ENCODE measurements at places on chromosomes 11 and 22.

DNA sequence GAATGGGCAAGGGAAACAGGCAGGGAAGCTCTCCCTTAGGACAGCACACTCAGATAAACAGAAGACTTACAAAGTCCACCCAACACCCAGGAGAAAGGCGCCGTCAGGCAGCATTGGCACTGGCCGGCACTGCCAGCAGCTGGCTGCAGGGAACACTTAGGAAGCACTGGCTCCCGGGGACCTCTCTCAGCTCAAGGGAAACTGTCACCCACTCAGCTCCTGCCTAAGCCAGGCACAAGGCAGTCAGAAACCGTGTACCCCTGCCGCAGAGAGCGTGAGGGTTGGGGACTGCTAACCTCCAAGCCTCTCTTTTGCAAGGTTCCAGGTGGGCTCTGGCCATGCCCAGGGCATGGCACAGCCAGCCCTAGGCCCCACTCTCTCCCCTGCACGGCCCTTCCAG is 64.7 kb downstream of the DGCR2 start:
- no peak for DNase-seq

DNA sequence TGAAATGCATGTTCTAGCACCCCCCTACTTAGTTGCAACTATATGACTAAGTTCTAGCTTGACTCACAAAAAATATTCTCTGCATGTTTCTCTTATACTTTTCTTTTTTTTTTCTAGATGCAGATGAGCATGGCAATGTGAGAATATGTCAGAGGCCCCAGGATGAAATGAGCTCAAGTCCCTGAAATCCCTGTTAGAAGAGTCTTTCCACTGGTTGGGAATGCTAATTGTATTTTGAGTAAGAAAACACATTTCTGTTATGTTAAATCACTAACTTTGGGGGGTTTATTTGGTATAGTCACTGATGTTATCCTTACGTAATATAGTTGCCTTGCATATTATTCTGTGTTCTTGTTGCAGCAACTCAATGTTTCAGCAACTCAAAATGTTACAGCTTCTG is 306.1 kb upstream of the CCDC179 start:
- DNase-seq: no peak

DNA sequence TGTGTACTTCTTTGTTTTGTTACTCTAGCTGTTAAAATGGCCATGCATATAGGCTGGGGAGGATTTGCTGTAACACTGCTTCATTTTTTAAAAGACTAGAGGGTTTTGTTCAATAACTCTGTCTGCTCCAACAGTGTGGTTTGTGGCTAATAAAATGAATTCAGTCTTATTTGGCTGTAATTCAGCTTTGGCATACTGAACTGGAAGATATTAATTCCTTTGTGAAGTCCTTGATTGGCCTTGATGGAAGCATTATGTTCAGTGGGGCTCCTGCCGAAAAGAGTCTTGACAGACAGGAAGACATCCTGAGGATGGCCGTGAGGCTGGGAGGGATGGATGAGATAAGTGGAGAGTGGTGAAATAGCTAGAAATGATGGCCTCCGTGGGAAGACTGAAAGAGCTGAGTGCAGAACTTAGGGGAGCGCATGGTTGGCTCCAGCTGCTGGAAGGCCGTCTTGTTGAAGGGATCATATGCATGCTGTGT is 44.8 kb upstream of the MYO18B start:
- no peak for DNase-seq

- DNase-seq: no peak
Measured at GRCh38 chr11:45671246-45672171, 6.1 kb upstream of the CHST1 start.

DNA sequence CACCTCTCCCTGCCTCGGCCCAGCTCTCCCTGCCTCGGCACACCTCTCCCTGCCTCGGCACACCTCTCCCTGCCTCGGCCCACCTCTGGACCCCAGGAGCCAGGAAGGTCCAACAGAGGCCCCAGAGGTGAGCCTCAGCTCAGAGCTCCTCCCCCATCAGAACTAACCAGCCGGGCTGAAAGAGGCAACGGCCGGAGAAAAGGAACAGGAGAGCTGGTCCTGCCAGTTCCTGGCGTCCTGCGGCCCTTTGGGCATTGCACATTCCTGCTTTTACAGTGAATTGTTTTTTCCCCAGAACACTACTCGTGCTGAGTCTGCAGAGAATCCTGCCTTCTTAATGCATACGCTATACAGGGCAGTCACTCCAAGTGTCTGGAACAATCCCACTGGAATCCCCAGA is 45.8 kb downstream of the LMO1 start:
- no peak for DNase-seq

DNA sequence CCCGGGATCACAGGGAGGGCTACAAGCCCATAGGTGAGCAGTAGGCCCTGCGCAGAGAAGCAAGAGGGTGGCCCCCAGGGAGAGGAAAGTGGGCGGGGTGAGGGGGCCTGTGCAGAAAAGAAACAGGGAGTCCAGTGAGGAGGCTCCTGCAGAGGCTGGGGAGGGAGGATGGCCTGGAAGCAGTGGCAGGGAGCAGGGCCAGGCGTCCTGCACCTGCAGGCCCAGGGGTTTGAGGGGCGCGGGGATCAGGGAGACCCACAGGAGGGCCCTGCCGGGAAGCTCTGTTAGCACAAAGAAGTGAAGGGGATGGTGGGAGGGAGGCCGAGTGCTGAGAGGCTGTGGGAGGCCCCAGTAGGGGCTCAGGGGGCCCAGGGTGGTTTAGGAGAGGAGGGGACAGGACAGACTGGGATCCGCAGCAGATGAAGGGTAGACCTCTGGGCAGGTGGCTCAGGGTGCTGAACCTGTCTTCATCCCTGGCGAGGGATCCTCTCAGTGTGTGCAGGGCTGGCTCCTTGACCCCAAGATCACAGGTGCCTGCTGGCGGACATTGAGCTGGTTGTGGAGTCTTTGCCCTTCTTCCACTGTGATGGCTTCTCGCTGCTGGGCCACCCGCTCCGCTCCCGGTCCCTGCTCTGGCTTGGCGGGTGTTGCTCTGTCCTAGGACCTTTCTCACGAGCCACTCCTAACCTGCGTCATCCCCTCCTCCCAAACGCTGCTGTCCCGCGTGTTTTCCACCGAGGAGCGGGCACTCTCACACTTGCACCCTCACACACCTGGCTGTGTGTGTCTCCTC is 31.8 kb upstream of the CELSR1 start:
- no peak for DNase-seq

GRCh38 chr11:55726715-55727324 is 46.4 kb upstream of the OR5D13 start:
- DNase-seq: no peak

- no peak for DNase-seq
Measured at GRCh38 chr22:19383292-19383691, 48.2 kb downstream of the HIRA start.

DNA sequence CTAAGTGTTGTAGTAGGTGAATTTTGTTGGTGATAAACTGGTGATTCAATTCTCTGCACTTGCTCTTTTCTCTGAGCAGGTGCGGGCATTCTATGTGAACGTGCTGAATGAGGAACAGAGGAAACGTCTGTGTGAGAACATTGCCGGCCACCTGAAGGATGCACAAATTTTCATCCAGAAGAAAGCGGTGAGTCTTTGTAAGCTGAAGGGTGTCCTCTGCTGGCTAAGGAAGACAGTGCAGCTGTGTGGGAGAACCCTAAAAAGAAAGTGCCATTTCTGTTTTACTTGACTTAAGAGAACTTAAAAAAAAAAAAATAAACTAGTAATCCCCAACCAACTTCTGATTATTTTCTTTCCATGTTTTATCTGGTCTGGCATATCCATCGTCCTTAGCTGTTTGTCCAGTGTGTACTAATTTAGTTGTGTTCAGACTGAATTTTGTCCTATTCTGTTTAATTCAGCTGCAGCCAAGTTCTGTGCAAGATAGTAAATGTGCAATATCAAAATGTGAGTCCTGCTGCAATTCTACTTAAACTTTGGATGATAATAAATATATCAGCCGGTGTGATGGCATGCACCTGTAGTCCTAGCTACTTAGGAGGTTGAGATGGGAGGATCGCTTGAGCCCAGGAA is 29.6 kb downstream of the CAT start:
- DNase-seq: no peak

GRCh38 chr11:94553938-94554337 is 10.2 kb downstream of the FUT4 start:
- no peak for DNase-seq

- DNase-seq: no peak
Measured at GRCh38 chr11:1486054-1486825, at the start of gene MOB2. Gene MOB2 (minus strand): TSS chr11:1486779. CDS start chr11:1486556, 223 bp downstream.

- no peak for DNase-seq
Measured at GRCh38 chr11:10600570-10601248, 32.2 kb upstream of the LYVE1 start.

GRCh38 chr11:96331699-96332116 is 11.3 kb downstream of the MAML2 start:
- no peak for DNase-seq

GRCh38 chr11:7513234-7514098 is at the start of gene PPFIBP2:
Gene PPFIBP2 (plus strand): TSS chr11:7513999. CDS start chr11:7549476, 35,477 bp downstream.
- peak; percentile 23 for DNase-seq

DNA sequence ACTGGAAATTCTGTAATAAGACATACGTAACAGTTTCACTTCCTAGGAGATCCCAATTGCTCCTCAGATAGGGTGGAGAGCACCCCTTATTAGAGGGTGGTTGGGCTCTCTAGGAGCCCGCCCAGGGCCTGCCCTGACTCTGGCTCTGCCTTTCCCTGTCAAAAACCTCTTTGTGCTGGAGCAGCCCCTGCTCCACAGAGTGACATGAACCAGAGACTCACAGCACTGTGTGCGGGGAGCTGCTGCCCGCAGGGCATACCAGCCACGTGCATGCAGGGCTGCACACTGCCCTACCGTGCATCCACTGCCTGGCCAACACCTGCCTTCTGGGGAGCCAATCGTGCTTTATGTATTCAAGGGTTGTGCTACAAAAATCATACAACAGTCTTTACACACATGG is 24.3 kb downstream of the KCNQ1OT1 start:
- no peak for DNase-seq

DNA sequence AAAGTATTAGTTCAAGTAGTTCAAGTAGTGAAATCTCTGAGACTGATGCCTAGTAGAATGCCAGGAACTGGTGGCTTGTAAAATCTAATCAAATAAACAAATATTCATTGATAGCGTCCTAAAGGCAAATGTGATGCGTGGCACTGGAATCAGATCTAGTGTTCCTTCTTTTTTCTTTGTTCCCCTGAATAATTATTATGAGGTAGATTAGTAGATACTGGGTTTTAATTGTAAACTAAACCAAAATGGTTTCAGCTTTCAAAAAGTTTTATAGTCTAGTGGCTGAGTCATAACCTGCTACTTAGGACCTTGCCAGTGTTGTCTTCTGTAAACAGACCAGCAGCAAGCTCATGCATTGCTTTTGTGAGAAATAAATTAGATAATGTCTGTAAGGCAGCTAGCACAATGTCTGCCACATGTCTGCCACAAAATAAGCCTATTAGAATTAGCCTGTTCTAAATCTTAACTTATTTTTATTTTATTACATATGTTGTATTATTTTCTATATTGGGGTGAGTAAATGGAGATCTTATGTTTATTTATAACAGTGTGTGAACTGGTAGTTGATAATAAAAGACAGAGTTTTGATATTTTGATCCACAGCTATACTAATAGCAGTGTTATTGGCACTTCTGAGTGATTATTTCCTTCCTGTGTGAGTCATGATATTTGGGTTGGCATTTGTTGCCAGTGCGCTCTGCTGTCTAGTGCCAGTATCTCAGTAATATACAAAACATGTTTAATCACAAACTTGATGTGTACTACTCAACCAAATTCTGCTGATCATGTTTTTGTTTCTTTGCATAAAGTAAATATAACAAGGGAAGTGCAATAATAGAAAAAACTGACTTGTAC is 135.7 kb downstream of the TMEM135 start:
- DNase-seq: peak; percentile 10

DNA sequence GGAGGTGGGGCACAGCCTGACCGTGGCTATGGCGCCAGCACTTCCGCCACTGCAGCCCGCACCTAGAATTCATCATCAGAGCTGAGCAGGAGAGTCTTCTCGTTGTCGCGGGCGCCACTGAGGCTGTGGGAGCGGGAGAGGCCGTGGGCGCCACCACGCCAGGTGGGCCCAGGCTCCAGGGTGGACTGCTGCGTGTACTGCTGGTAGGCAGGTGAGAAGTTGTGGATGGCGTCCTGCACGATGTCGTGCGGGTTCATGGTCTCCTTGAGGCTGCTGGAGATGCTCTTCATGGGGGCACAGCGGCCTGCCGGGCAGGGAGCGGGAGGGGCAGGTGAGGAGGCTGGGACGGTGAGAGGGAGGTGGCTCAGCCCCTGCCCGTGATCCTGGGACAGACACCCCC is 19.6 kb downstream of the MAFF start:
- no peak for DNase-seq

- DNase-seq: no peak
Measured at GRCh38 chr11:116688202-116688540, 84.6 kb downstream of the BUD13 start.

DNA sequence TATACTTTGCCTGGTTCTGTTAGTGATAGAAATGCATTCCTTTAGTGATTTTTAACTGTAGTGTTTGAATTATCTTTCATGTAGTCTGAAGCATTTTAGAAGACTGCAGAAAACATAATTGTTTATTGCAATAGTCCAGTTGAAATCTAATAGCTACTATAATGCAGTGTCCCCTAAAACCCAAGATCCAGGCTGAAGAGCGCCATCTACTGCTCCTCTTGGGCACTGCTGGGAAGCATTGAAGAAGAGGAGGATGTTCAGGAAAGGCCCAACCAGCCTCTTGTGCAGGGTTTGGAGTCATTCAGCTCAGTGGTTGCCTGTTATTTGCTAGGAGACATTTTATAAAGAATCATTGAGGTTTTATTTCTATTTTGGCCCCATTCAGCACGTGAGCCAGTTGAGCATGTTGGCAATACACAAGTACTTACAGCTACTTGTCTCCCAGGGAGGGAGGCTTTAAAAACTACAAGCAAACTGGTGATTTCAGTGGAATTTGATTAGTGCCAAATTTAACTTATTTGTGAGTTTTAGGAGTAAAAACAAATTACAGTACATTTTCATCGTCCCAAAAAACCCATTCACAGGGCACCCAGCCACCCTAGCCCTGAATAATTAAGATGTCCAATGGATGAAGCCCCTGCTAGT is 74.9 kb upstream of the HORMAD2 start:
- peak; percentile 57 for DNase-seq

Data from fibroblast of skin of left quadriceps (primary cell).